CD4-positive, alpha-beta T cell treated with Interleukin-4 for 4 hours (primary cell): ENCODE measurements at places on chromosomes 2 and 18.

GRCh38 chr18:8780227-8780626 is 74.9 kb downstream of the MTCL1 start:
- DNase-seq = no peak

- DNase-seq = no peak
Measured at GRCh38 chr18:13993730-13994129, 78.4 kb upstream of the MC2R start.

GRCh38 chr2:98460573-98461497 is 16.2 kb downstream of the INPP4A start:
- DNase-seq = peak; percentile 69

GRCh38 chr2:52805901-52806410 is 961.6 kb upstream of the CHAC2 start:
- DNase-seq = no peak

DNA sequence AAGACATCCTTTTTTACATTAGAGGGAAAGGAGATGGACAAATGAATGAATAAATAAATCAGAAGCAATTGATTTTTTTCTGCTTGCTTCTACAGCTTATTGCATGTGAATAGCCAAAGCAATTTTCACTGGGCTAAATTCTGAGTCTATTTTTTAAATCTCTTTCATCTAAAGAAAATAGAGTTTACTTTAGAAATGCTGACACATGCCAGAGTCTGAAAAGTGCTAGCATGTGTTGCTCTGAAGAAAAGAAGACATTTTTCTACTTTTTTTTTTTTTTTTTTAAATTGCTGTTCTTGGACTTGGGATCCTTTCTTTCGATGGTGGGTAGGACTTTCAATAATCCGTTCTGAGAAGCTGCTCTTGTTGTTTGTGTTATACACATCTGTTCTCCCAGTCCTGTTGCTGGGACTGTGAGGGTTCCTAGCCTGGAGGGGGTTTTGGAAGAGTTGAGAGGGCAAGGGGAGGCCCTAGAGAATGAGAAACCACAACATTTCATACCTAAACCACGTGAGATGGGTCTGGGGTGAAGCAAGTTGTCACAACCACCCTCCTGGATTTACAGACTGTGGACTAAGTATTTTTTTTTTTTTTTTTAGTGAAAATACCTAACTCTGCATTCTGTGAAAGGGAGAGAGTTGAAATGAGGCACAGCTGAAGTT is 193.5 kb downstream of the PRKCE start:
- DNase-seq = no peak

DNA sequence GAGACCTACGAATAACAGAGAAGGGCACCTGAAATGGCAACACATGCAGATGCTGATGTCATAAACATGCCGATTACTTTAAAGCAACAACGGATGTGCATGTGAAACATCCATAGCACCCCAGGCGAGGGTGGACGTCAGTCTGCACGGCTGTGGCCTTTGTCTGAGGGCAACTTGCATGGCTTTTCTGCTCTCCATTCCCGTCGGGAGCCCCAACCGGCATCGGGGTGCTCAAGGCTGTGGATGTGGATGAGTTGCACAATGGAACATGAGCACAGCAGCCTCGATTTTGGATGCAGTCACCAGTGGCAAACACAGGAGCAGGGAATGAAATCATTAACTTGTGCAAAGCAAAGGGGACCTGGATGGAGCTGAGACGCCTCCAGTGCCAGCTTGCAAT is 298.2 kb upstream of the SALL3 start:
- DNase-seq = no peak

- DNase-seq = no peak
Measured at GRCh38 chr2:9174771-9175437, 31.7 kb upstream of the ASAP2 start.

DNA sequence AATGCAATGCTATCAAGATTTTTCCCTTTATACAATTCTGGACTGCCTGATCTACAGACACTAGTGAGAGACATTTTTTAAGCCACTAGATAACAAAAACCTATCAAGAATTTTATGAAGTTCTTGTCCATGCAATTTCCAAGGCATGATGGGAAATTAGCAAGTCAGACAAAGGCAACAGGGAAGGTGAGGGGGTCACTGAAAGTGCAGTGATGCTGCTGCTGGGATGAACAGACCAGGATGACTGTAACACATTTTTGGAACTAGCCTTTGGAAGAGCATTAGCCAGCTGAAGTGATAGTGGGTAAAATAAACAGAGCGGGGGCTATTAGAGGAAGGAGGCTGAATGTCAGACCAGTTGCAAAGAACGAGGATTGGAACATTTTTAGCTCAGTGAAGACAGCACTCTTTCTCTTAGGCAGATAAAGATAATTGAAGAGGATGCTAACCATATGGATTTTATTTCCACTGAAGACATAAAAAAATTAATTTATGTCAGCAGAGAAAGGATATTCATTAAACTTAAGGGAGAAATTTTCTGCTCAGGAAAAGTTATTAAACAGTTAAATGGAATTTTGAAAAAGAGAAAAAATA is 17.9 kb downstream of the NRXN1 start:
- no peak for DNase-seq

- DNase-seq = no peak
Measured at GRCh38 chr2:158817588-158817987, 22.5 kb downstream of the DAPL1 start.

- no peak for DNase-seq
Measured at GRCh38 chr2:241207151-241207550, 18.7 kb downstream of the ANO7 start.

DNA sequence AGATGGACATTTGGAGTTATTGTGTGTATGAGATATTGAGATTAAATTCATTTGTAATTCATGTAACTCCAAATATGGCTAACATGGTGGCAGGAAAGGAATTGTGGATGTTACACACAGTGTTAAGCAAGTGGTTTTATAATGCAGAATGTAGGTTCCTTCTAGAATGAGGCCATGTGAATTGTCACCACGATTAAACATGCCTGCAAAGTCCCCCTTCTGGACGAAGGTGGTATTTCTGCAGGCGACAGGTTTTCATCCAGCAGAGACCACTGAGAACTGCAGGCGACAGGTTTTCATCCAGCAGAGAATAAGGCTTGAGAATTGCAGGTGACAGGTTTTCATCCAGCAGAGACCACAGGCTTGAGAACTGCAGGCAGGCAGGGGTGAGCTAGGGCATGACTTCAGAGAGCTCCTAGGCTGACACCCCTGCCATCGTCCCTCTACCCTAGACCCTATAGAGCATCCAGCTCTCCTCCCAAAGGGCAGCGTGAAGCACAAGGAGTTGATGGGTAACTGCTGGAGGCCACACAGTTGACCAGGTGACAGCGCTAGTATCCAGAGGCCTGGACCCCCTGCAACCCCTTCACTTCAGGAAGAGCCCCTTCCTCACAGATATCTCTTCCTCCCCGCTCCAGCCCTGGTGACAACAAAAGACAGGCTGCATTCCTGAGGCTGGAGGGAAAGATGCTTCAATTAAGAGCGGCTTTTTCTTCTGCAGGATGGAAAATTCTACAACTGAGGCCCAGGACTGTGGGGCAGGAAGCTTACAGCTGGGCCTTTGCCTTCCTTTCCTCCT is 175.8 kb downstream of the LOXHD1 start:
- peak; percentile 45 for DNase-seq

DNA sequence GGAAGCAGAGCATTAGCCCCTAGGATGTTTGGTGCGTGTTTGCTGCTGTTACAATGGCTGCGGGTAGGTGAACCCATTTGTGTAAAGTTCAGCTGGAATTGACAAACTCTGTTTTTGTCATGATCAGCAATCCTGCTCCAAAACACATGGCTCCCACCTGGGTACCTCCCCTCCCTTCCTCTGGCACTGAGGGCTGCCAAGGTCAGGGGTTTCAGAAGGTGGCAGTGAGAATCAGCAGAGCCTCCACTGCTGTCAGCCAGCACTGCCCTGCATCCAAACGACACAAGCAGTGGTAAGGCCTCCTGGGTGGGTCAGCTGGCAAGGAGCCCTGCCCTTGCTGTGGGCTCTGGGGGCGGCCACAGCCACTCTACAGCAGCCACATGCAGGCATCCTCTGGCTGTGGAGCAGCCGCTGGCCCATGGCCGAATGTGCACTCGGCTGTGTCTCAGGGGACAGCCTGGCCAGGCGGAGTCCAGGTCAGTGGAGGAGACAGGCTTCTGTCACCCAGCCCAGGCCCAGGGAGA is 32.8 kb upstream of the LDLRAD4 start:
- no peak for DNase-seq

DNA sequence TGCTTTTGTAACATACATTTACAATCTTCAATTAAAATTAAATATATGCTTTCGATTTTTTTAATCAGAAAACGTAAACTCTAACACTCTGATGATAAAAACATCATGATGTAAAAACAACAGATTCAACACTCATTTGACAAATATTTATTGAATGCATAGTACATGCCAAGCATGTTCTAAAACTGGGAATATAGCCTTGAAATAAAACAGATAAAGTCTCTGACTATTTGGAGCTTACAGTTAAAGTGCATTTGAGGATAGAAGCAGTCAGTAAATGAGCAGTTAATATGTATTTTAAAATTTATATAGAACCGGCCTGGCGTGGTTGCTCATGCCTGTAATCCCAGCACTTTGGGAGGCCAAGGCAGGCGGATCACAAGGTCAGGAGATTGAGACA is 47.8 kb downstream of the TMX3 start:
- DNase-seq = no peak

- DNase-seq = peak; percentile 77
Measured at GRCh38 chr2:200373973-200374416, 67.5 kb downstream of the SPATS2L start.

DNA sequence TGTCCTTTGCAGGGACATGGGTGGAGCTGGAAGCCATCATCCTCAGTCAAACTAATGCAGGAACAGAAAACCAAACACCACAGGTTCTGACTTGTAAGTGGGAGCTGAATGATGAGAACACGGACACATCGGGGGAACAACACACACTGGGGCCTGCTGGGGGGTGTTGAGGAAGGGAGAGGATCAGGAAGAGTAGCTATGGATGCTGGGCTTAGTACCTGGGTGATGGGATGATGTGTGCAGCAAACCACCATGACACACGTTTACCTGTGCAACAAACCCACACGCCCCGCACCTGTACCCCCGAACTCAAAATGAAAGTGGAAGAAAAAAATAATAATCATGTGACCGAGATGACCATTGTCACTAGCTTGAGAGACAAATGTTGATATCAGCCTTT is 114.7 kb downstream of the NDUFA10 start:
- DNase-seq = no peak

- peak; percentile 13 for DNase-seq
Measured at GRCh38 chr2:111122631-111123421, 2.1 kb downstream of the BCL2L11 start.

DNA sequence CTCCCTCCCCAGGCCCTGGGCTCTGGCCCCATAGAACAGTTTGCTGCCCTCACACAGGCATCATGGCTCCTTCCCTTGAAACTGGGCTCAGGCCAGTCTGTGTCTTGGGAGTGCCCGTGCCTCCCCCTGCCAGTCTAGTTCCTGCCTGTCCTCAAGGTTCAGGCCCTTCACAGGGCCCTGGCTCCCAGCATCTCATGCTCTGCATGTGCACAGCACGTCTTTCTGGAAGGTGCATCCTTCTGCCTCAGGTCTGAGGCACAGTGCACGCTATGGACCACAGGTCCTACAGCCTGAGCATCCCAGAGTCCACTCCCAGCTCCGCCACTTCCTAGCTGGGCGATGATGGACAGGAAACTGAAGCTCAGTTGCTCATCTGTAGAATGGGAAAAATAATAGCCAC is 35.6 kb upstream of the FOSL2 start:
- DNase-seq = no peak

GRCh38 chr2:175234650-175235049 is 53.1 kb upstream of the ATP5MC3 start:
- no peak for DNase-seq

- DNase-seq = no peak
Measured at GRCh38 chr2:237816531-237816930, 18.0 kb downstream of the RBM44 start.

- DNase-seq = no peak
Measured at GRCh38 chr2:36549165-36549574, 48.8 kb downstream of the FEZ2 start.

DNA sequence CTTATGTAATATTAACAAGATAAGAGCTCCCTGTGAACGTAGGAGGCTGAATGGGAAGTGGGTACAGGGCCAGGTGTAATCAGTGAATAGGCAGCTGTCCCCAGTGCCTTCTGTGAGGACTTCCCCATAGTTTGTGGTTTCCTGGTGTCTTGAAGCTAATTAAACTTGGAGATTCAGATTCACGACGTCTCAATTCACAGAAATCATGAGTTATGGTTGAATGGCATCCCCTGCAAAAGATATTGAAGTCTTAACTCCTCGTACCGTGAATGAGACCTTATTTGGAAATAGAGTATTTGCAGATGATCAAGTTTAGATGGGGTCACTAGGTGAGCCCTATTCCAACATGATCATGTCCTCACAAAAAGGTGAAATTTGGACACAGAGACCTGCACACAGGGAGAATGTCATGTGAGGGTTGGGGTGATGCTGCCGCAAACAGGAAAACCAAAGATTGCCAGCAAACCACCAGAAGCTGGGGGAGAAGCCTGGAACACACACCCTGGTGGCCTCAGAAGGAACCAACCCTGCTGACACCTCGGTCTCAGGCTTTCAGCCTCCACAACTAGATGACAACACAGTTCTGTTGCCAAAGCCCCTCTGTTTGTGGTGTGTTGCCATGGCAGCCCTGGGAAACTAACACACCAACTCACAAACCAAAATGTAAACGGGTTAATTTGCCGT is 13.2 kb downstream of the ARL4C start:
- peak; percentile 97 for DNase-seq

GRCh38 chr2:133508546-133509165 is 59.6 kb downstream of the NCKAP5 start:
- no peak for DNase-seq

DNA sequence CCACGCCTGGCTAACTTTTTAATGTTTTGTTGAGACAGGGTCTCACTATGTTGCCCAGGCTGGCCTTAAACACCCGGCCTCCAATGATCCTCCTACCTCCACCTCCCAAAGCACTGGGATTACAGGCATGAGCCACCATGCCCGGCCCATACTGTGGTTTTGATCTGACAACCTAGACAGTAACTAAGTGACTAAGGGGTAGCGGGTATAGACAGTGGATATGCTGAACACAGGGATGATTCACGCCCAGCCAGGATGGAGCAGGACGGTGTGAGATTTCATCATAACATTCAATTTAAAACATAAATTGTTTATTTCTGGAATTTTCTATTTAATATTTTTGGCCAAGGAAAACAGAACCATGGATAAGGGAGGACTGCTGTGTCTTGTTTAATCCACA is 36.0 kb upstream of the YPEL5 start:
- DNase-seq = no peak
